Renal cortical epithelial cell (primary cell): ENCODE measurements at places on chromosomes 11 and 22. TPM values are rescaled to one million over a fixed set of nuclear protein-coding genes. Genes with fewer than 3 reads are reported as not detected.

CCDC188 gene
- total RNA-seq, result 0.10 TPM in 1 of 2 replicates, not detected in the other

CABP4 gene
- not detected in 2 replicates for total RNA-seq

CASP12 gene
- total RNA-seq, result not detected in 2 replicates

MS4A8 gene
- total RNA-seq, result not detected in 2 replicates

FDXACB1 gene
- 3.0 and 3.4 TPM in 2 replicates for total RNA-seq

GRCh38 chr11:23924226-23924625, 572.6 kb upstream of the LUZP2 start:
- no peak for DNase-seq

DNA sequence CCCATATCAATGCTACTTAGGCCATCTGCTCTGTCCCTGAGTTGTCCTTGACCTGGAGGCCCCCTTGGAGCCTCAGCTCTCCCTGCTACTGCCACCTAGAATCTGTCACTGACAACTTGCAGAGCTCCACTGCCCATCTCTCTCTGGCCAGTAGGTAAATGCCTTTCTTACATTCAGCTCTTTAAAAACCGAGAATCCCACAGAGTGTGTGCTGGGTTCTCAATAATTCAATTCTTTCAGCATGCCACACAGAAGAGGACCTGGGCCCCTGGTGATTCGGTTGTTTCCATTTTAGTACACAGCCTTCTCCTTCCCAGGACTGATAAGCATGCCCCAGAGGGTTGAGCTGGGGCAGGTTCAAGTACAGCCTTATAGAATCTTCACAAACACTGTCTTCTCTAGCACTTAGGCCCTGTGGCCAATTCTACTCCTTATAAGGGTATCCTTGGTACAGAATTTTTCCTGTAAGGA, 22.0 kb upstream of the IPO7 start:
- DNase-seq, result no peak

GRCh38 chr11:65611028-65611757, 2.8 kb downstream of the MAP3K11 start:
- no peak for DNase-seq

GRCh38 chr11:30508594-30508993, 77.6 kb downstream of the MPPED2 start:
- DNase-seq, result no peak

GRCh38 chr11:133679896-133680295, 147.6 kb upstream of the OPCML start:
- no peak for DNase-seq

DNA sequence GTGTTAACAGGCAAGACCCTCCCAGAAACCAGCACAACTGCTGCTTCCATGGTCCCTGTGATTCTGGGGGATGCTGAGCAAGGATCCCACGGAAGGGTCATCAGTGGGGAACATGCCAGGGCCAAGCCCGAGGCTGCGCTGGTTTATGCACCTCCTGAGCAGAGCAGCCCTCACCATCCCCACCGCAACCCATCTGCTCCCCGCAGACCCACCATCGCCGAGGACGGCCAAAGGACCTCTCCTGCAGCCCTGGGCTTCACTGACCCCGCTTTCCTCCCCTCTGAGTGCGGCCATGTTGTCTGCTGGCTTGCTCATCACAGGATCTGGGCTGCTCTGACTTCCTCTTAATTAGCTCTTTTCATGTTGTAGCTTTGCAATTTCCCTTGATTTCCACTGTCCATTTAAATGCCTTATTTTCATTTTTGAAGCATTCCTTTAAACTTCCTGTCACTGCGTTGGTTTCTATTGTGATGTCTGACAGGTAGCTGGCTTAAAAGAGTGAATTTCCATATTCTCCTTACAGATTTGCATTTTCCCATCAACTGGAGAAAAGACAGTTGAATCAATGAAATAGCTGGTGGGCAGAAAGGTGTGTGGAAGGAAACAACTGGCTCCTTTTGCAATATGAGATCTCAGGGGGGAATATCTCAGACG, 14.9 kb downstream of the TP53AIP1 start:
- no peak for DNase-seq

DNA sequence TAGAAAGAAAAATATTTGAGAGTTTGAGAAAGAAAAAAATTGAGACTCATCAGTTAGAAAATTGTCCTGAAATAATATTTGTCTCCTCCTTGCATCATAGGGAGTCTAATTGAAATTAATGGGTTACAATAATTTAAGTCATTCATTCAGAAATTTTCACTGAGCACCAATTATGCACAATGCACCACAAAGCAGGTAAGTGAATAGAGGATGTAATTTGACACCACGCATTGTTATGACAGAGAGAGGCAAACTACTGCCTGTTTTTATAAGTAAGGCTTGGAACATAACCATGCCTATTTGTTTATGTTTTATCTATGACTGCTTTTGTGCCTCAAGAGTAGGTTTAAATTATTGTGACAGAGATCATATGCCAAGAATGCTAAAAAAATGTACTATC, 537.9 kb upstream of the FAT3 start:
- DNase-seq, result peak; percentile 6

DNA sequence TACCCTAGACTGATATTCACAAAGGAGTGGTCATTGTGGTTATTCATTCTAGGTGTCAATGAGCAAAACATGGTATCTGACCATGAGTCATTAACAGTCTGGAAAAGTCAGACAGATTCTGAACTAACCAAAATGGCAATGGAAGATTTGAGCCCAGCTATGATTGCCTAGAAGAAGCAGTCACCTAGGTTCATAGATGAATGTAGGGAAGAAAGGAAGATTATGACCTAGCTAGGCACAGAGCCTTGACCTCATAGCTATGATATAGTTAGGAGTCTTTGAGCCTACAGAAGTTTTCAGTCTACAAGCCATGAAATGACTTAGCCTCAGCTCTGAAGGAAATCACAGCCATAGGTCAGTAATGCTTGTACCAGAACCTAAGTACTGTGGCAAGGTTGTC, 351 bp downstream of the OR56A4 start:
- DNase-seq, result no peak

- no peak for DNase-seq
Observed at GRCh38 chr11:72061739-72062396, 18.5 kb downstream of the NUMA1 start.
